ENCODE measurements at places on chromosomes 16 and 17. TPM values are rescaled to one million over a fixed set of nuclear protein-coding genes. Genes with fewer than 3 reads are reported as not detected.

Gene GSDMA
- total RNA-seq, result 0.35 TPM

Gene ZSCAN10
- 0.23 TPM for total RNA-seq

Gene FNDC8
- total RNA-seq, result not detected

Gene CCL7
- not detected for total RNA-seq

Gene TBC1D16
- 44.1 TPM for total RNA-seq

Gene CHST4
- total RNA-seq, result 2.4 TPM
